Heart right ventricle (tissue), 16 donors: ENCODE measurements at places on chromosomes 6 and 20.
A peak's percentile ranks its signal among the peaks of the same experiment; 100 is the strongest.

DNA sequence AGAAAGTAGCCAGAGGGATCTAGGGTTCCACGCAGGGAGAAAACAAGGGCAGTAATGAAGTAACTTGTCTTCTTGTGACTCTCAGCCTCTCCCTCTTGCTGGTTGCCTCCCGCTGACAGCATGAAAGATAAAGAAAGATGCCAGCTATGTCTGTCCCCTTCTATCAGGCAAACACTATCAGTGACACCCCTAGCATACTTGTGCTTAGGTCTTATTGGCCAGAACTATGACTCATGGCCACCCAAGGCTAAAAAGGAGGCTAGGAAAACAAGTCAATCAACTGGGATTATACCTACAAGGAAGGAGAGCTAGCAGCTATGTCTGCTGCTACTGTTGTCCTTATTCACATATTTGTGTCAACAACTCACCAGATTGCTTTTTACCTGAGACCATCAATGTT, 206.8 kb upstream of the SOX4 start:
- no peak for DNase-seq

DNA sequence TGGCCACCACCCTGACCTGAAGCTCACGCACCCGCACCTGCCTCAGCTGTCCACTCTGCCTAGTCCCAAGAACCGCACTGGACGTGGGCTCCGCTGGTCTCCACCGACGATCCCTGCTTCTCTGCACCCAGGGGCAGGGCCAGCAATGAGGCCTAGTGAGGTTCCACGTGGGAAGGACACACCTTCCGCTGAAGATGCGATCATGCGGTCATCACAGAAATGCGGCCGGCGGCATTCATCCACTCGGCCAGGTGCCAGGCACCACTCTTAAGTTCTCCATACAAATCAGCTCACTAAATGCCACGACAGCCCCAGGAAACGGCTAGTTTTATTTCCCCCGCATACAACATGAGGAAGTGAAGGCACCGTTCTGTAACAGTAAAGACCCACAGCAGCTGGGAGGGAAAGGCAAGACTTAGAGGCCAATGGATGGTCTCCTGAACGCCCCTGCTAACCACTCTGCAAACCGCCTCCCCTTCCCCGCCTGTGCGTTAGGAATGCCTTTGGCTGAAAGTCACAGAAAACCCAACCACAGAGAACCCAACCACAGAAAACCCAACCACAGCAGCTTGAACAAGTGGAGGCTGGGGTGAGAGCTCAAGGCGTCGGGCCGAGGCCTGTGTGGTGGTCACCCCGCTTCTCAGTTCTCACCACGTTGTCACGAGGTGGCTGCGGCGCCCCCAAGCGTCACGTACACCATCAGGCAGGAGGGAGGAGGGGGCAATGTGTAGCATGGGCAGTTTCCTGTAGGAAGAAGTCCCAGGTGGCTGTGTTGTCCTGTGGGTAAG, 204.4 kb downstream of the TAF4 start:
- no peak for DNase-seq

DNA sequence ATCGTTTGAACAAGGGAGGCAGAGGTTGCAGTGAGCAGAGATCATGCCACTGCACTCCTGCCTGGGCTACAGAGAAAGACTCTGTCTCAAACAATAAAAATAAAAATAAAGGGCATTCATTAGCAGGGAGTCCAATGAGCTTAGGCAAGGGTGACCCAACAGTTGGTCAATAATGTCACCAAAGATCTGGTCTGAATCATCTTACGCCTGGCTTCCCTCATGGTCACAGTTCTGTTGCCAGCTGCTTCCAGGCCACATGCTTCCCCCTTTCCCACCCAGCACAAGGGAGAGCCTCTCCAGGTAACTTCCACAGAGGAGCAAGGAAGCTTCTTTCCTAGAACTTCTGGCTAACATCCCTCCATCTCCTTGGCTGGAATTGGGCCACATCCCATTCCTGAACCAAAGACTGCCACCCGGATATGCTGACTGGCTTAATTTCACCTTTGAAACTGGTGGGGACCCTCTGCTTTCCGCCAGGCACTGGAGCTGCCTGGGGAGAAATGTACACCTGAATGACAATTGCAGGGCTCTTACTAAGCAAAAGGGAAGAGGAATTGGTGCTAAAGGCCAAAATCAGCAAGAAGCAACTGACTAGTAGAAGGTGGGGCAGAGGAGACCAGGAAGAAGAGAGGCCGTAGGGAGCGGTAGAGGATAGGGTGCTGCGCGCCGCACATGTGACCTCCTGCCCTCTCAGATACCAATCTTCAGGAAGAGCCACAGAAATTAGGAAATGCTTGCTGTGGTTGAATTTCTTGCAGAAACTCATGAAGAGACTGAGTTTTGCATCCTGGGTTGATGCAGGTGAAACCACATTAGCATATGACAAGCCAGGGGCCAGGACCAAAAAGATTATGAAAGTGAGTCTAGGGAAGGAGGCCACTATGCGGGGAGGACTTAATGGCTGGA, 8.3 kb upstream of the SCML4 start:
- DNase-seq = no peak

- peak; percentile 18 for DNase-seq
Observed at GRCh38 chr20:47489448-47489872, 12.2 kb upstream of the NCOA3 start.

- no peak for DNase-seq
Observed at GRCh38 chr6:132964101-132964867, 149.9 kb downstream of the RPS12 start.

GRCh38 chr20:48705240-48706115, 122.3 kb downstream of the PREX1 start:
- DNase-seq = no peak

DNA sequence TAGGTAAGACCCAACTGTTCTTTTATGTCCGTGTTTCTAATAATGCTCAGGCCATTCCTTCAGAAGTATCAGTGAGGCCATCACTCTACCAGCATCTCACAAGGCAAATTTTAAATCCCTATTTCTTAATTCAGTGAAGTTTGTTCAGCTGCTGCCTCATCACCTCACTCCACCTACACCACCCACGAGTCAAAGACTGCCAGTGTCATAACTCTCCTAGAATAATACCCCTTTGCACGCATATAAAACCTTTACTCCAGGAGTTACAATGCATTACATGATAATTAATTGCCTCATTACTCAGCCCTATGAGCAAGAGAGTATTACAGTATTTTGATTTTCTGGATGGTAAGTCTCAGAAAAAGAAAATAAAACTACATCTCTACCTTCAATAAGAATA, 793.6 kb downstream of the TFAP2A start:
- DNase-seq = no peak
